ENCODE measurements at places on chromosomes 1 and 21.

DNA sequence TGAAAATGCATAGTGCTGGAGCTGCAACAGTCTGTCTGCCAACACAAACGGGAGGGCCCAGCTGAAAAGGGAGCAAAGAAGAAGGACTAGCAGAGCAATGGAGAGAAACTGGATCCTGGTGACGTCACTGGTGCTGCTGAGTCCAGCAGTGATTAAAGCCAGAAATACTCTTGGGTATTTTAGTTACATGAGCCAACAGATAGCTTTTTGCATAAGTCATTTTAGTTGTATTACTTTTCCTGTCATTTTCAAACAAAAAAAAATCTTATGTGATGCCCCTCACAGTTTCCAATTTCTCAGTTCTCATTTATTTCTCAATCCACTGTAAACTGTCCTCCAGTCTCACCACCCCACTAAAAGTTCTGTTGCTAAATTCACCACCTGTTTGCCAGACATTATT lies 38.7 kb upstream of the NEK7 start:
- no peak for DNase-seq

GRCh38 chr1:26164036-26164860 lies 4.5 kb downstream of the C1orf232 start:
- peak; percentile 11 for DNase-seq

GRCh38 chr21:35900539-35900938 lies 159.8 kb downstream of the SETD4 start:
- DNase-seq: no peak

DNA sequence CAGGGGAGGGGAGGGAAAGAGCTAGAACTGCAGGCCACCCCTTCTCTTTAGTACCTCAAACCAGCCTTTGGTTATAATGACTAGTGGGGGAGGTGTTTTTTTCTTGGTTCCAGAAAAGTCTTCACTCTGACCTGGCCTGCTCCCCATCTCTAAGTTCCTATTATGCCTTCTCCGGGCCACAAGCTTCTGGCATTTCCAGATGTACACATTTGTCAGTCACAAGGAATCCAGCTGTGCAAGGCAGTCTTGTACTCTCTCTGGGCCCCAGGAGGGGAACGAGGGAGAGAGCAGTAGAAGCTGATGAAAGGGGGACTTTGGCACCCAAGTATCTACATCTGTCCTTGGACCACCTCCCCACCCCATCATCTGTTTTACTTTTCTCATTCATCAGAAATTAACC lies 2.7 kb upstream of the FALEC start:
- DNase-seq: no peak

Measured in hippocampal formation (tissue), 2 donors.